T-helper 22 cell (primary cell): ENCODE measurements at places on chromosomes 1 and 21.

DNA sequence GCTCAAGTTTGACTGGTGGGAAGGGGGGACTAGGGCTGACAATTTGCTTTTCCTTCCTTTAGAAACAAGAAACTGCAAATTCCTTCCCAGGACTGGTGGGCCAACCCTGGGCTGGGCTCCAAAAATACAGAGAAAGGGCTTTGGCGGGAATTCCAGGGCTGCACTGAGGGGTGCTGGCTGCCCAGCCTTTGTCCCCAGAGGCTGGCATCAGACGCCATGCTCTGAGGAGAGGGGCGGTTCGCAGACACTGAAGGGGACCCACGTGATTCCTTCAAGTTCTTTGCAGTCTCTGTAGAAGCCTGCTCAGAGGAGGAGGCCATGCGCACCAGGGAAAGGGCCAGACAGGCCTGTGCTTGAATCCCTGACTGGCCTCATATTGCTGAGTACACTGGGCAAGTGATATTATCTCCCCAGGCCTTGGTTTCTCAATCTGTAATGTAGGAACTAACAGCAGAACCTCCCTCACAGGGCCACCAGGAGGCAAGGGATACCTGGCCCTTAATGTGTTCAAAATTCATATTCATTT, 119.5 kb downstream of the EPHB2 start:
- DNase-seq, result no peak

DNA sequence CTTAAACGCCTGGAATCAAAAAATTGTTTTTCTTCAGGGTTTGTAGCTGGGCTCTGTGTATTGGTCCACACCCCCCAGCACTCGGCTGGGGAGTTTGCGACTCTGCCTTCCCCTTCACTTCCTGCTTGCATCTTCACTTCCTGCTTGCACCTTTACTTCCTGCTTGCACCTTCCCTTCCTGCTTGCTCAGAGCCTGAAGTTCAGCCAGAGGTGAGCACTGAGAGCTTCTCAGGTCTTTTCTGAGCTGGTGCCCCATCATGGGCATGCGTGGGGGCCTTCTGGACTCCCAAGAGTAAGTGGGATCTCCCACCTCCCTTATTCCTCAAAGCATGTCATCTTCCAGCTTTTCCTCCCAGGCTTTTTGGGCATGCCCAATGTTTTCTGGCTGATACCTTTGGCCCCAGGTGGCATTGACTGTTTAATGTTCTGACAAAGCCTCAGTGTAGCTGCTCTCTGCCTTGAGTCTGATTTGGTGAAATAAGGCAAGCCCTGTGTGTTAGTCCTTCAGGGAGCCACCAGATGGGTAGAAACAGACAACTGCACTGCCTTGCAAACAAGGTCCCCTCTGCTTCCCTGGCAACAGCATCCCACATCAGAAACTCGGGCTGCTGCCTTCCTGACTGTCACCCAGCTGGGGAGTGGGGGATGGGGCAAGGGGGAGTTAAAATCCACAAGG, 3.5 kb downstream of the KRTAP10-2 start:
- DNase-seq, result no peak

DNA sequence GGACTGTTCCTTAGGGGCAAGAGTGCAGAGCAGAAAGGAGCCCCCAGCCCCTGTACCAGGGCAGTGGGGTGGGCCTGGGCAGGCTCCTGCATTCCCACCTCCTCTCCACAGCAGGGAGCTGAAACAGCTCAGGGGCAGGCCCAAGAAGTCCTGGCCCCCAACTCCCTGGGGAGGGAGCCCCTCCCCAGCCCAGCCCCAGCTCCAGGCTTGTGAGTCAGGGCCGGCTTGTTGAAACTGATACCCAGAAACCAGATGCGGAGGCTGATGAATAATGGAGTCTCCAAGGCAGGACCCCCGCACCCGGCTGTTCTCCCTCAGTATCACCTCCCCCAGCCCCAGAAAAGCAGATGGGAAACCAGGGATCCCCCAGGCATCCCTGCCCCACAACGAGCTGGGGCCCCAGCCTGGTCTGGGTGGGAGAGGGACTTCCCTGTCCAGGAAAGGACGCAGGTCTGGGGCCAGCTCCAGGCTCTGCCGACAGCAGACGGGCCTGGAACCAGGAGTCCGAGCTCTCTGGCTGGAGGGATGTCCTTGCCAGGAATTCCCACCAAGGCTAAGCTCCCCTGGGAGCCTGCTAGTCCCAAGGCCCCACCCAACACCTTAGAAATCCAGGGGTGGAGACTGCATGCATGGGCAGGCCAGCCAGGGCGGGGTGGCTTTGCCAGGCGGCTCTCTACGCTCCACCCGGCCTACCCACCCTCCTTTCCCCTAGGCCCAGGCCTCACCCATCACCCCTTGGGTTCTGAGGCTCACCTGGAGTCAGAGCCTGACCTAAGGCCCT, 2.7 kb downstream of the PLEKHG5 start:
- DNase-seq, result no peak

DNA sequence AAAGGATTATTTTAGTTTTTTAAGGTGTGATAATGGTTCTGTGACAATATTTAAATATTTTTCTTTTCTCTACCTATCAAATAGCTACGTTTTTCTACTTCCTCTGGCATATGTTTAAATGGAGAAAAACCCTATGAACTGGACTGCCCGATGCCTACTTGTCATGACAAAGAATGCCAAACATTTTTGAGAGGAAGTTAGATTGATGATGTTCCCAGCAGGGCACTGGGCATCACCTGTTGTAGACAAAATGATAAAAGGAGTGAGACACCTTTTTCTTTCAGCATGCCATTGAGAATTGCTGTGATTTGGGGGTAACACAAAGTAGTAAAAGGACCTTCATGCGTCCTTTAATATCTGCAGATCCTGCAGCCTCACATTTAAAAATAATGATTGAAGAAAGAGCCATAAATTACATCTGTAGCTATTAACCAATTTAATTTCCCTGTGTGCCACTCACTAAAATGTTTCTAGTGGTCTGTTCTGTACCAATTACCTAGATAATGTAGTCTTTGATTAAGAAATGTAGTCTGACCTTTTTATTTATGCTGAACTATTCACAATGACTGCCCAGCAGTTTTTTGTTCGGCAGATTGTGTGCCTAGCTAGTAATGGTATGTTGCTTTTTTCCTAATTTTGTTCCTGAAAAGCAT, 47.6 kb downstream of the RPL5 start:
- no peak for DNase-seq

DNA sequence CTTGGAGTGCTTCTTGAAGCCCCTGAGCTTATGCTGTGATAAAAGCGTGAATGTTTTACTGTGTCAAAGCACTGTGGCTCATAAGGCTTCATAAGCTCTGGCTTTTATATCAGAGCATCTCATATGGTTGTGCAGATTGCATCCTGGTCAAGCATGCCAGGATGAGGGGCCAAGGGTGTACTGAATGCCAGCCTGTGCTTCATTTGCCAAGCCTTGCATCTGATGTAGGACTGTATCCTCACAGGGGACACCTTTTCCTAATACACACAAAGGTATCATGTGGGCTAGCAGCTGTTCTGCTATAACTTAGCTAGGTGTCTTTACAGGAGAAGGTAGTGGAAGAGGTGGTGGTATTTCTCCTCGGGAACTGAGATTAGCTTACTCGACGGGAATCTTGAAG, 134.7 kb downstream of the ST6GALNAC3 start:
- DNase-seq, result no peak

DNA sequence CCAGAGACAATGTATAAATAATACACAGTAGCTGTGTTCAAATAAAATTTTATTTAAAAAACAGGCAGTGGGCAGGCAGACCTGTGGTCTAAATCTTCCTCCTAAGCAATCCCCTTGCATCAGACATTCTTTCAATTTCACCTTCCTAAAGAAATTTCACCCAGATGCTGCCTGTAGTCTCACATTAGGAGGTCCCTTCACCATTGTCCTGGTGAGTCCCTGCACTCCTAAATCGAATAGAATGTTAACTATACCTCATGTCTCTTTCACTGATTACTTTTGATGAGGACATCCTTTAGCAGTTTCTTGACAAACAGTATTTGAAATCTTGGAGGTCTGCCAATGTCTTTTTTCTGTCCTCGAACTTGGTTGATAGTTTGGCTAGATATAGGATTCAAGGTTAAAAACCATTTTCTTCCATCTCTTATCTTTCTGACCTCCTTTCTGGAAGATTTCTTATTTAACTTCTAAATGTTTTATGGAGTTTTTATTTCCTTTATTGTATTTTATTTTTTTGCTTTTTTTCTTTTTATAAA, 77.5 kb downstream of the LPGAT1 start:
- DNase-seq, result no peak

DNA sequence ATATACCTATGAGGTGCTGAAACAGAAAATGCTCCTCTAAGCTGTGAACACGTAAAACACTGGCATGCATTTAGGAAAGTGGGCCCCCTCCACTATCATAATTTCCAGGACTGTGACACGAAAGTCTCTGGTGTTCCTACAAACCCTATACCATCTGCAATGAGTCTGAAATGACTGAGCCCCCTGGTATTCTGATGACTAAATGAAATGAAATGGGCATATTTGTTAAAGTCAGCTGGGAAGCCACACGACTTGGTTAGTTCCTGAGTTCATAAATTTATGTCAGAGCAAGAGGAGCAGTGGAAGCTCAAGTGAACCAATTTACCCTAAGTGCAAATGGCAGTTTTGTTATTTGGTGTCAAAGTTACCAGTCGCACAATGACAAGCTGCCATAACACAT, 182.3 kb downstream of the KCTD3 start:
- DNase-seq, result no peak

DNA sequence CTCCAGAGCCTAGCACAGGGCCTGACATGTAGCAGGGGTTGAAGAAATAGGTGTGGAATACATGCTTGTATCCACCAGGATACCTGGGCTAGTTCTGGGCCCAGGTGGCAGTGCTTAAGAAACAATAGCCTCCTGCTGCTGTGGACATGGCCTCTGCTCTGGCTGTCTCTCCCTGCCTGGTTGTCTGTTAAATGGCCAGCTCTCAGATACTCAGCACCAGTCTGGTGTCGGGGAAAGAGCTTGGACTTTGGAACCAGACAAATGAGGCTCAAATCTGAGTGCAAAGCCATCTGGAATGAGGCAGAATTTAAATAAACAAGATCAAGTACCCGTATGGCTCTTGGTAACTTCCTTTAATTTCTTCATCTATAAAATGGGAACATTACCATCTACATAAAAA, 31.5 kb downstream of the SESN2 start:
- no peak for DNase-seq

DNA sequence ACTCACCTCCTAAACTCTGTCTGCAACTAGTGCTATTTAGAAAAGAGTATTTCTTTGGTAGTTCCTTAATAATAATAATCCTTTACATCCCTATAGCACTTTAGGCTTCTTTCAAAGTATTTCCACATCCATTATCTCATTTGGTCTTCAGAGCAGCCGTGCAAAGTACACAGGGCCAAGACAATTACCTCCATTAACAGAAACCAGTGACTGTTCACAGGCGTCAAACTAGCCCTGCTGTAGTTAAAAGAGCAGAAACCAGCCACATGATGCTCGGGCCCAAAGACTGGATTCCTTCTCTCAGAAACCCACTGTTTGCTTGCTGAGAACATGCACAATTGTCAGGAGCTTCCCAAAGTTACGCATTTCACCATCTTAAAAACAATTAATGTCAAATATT, 396.0 kb upstream of the DAB1 start:
- no peak for DNase-seq

DNA sequence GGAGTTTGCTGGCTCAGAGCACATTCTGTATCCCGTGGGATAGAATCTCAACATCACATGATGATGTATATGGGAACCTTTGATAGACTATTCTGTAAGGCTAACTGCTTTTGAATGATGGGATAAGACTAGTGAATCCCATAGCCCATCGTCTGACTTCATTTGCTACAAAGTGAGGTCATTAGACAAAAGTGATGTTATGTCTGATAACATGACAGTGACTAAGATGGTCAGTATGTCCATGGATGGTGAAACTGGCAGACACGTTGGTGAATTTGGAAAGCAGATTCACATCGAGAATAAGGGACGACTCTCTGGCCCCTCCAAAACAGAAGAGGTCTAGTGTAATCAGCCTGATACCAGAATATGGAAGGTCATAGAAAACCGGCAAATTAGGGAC, 108.4 kb downstream of the HHAT start:
- DNase-seq, result no peak

GRCh38 chr1:53938136-53938830, 7.2 kb downstream of the IFT25 start:
- no peak for DNase-seq

DNA sequence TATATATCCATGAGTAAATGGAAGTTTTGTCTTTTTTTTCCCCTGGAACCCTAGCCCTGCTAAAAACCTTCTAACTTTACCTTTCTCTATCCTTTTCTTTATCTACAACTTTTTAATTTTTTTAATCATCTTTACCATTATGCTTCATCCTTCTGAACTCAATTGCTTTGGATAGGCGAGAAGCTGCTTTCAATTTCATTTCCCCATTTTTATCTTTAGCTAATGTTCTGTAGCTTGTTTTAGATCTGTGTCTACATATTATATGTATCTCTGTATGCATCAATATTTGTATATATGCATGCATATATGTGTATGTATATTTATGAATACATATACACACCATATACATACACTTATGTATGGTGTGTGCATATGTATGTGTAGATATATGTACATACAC, 57.4 kb downstream of the PTPRC start:
- no peak for DNase-seq

DNA sequence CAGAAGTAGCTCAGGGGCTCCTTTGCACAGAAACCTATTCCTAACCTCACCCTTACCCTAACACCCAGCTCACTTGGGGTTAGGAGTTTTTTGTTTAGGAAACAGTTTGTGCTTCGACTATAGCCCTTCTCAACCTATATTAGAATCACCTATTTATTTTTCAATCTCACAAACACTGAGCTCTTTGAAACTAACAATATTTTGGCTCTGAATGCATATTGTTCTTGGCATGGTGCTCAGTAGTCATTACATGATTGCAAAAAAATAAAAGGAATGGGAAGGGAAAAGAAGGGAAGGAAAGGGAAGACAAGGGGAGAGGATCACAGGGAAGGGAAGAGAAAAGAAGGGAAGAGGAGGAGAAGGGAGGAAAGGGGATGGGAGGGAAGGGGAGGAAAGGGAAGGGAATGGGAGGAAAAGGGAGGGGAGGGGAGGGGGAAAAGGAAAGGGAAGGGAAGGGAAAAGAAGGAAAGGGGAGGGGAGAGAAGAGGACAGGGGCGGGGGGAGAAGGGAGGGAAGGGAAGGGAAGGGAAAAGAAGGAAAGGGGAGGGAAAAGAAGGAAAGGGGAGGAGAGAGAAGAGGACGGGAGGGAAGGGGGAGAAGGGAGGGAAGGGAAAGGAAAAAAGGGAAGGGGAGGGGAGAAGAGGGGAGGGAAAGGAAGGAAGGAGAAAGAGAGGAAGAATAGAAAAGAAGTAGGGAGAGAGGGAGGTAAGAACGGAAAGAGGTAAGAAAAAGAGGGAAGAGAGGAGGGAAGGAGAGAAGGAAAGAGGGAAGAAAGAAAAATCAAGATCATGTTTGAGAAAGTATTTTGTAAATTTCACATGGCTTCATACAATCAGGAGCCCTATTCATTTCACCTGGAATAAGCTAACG, 484.1 kb upstream of the NFIA start:
- DNase-seq, result no peak

- DNase-seq, result no peak
These were observed 80.1 kb downstream of the ZNF326 start for GRCh38 chr1:90074970-90075391.

- no peak for DNase-seq
These were observed 85.5 kb downstream of the ADAMTS1 start for GRCh38 chr21:26759731-26760130.

- no peak for DNase-seq
These were observed 20.4 kb downstream of the DEGS1 start for GRCh38 chr1:224203243-224204016.

GRCh38 chr1:235843461-235843961, 23.2 kb downstream of the LYST start:
- DNase-seq, result no peak

GRCh38 chr1:236173174-236173767, 30.9 kb downstream of the GPR137B start:
- DNase-seq, result no peak

- peak; percentile 42 for DNase-seq
These were observed 704 bp upstream of the CRABP2 start for GRCh38 chr1:156705918-156706656.
